ENCODE measurements at places on chromosomes 2 and 18.

DNA sequence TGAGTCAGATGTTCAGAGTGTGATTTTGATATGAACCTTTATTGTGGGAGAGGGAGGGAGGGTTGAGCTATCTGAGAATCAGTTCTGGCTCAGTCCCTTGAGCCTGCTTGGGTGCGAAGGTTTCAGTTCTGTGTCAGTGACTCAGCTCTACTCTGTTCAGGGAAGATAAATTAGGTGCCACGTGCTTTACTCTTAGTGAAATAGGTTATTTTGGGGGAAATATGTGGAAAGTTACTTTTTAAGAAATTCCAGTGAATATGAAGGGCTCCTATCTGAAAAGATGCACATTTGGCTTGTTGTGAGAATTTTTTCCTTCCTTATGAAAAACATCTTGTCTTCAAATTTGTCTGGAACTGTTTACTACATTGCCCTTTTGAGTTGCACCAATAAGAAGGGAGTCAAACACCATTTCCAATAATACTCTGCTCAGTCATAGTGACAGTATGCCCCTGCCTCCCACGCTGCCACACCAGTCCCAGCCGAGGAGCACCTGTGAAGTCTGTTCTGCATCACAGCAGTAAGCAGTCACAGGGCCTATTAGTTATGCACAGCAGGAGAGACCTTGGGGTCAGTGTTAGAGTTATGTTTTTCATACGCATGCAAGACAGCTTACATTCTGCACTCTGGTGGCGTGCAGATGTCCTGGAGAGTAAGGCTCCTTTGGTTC, 32.8 kb upstream of the DNAH7 start:
- DNase-seq, result peak; percentile 20

- no peak for DNase-seq
Observed at GRCh38 chr18:13362607-13363006, 144.0 kb downstream of the LDLRAD4 start.

DNA sequence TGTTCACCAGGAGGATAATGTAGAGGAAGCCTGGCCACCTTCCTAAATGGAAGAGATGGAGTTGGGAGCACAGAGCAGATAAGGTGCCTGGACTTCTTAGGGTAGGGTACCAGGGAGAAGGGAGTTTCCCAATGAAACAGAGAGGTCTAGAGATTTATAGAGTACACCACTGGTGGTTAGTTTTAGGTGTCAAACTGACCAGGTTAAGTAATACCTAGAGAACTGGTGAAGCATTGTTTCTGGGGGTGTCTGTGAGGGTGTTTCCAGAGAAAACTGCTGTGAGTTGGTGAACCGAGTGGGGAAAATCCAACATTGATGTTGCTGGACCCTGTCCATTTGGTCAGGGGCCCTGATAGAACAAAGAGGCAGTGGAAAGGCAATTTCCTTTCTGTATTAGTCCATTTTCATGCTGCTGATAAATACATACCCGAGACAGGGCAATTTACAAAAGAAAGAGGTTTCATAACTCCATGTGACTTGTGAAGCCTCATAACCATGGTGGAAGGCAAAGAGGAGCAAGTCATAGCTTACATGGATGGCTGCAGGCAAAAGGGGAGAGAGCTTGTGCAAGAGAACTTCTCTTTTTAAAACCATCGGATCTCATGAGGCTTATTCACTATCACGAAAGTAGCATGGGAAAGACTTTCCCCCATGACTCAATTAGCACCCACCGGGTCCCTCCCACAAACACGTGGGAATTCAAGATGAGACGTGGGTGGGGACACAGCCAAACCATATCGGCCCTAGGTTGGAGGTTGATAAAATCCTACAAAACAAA, 260.8 kb downstream of the CBLN2 start:
- no peak for DNase-seq

DNA sequence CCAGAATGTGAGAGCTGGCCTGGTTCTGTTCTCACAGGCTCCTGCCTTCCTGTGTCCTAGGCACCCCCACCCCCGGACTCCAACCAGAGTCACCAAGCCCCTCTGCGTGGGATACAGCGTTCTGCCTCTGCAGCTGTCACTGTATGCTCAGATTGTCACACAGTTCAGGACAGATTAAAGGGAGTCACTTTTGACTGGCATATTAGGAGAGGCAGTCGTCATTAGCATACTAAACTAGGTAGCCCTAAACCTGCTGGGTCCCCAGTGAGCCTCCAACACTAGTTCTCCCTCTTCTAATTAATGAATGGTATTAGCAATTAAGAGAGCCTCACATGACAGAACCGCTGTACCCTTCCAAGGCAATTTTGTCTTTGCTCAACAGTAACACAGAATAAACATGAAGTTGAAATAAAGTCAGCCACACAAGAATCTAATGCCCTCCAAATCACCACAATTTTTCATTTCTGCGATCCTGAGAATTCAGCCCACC, 340.2 kb downstream of the CMPK2 start:
- no peak for DNase-seq

GRCh38 chr2:229955663-229956062, 33.4 kb downstream of the FBXO36 start:
- no peak for DNase-seq

GRCh38 chr2:169709981-169710380, 15.7 kb downstream of the PHOSPHO2 start:
- DNase-seq, result no peak

DNA sequence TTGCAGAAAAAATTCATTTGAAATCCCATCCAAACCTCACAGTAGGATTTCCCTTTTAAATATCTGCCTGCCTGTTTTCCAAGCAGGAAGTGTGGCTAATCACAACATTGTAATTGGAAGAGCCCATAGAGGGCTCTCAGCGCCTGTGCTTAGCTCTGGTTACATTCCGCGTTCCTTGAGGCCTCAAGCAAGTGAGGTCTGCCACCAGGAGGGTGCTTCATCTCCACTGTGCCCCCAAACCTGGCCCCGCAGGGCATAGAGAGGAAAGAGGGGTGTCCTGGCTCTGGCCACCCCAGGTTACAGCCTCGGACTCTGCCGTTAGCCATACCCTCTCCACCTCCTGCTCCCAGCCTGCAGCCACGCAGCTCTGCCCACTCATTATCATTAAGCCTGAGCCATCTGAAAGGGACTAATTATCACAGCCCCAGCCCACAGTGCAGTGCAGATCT, 214.8 kb downstream of the SP3 start:
- DNase-seq, result no peak

DNA sequence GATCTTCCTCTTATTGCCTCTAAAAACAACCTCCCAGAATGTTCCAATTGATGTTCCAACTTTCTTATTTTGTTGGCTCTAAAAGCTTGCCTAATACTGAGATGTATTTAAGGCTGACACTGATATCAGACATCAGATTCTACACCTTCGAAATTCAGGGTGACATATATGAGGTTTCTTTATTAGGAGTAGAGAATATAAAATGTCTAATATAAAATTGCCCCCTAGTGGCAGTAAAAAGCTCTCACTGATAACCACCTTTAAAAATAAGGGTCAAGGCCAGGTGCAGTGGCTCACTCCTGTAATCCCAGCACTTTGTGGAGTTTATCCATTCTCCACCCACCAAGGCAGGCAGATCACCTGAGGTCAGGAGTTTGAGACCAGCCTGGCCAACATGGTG, 789.7 kb upstream of the SLC39A10 start:
- DNase-seq, result no peak

GRCh38 chr2:205959521-205959920, 126.5 kb downstream of the INO80D start:
- no peak for DNase-seq

- no peak for DNase-seq
Observed at GRCh38 chr18:44671914-44672313, 8.8 kb upstream of the SETBP1 start.

- no peak for DNase-seq
Observed at GRCh38 chr2:212831671-212832199, 293.1 kb upstream of the ERBB4 start.

- no peak for DNase-seq
Observed at GRCh38 chr2:159179096-159179495, 107.4 kb downstream of the WDSUB1 start.

DNA sequence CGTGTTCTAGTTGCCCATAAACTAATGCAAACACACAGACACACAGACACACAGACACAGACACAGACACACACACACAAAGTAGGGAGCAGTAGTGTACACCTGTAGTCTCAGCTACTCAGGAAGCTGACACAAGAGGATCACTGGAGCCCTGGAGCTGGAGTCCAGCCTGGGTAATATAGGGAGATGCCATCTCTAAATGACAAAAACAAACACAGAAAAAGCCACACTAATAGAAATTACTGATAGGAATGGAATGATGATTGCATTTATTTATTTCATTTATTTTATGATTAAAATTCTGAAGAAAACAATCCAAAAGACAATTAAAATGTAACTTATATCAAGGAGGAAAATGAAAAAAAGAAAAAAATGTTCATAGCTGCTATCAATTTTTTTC, 30.8 kb downstream of the TCF4 start:
- DNase-seq, result no peak

- DNase-seq, result no peak
Observed at GRCh38 chr2:41736586-41736985, 311.2 kb upstream of the PKDCC start.

GRCh38 chr2:103218516-103218915, 456.7 kb downstream of the TMEM182 start:
- DNase-seq, result no peak

DNA sequence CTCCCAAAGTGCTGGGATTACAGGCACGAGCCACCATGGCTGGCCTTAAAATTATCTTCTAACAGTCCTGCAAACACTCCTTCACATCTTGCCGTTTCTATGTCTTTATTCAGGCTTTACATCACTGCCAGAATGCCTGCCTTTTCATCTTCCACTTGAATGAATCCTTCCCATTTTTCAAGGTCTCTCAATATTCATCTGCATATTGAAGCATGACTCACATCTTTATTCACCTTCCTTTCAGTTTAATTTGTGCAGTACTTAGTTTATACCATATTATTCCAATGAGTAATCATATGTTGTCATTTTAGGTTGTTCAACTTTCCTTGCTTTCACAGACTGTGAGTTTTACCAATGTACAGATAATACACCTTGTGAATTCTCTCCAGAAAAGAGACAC, 510.1 kb upstream of the PIK3C3 start:
- no peak for DNase-seq

DNA sequence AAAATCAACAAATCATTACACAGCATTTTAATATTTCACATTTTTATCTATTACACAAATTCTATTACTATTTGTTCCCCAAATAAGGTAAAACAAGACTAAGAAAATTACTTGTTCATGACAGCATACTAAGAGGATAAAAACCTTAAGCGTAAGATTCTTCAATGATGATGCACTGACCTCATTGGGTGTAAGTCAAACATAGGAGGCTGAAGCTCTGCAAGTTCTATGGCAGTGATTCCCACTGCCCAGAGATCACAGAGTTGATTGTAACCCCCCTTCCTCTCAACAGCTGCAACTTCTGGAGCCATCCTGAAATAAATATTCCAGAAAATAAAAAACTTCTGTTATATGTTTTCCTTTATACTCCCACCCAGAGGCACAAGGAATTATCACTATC, 82.2 kb upstream of the CDKL4 start:
- DNase-seq, result no peak

DNA sequence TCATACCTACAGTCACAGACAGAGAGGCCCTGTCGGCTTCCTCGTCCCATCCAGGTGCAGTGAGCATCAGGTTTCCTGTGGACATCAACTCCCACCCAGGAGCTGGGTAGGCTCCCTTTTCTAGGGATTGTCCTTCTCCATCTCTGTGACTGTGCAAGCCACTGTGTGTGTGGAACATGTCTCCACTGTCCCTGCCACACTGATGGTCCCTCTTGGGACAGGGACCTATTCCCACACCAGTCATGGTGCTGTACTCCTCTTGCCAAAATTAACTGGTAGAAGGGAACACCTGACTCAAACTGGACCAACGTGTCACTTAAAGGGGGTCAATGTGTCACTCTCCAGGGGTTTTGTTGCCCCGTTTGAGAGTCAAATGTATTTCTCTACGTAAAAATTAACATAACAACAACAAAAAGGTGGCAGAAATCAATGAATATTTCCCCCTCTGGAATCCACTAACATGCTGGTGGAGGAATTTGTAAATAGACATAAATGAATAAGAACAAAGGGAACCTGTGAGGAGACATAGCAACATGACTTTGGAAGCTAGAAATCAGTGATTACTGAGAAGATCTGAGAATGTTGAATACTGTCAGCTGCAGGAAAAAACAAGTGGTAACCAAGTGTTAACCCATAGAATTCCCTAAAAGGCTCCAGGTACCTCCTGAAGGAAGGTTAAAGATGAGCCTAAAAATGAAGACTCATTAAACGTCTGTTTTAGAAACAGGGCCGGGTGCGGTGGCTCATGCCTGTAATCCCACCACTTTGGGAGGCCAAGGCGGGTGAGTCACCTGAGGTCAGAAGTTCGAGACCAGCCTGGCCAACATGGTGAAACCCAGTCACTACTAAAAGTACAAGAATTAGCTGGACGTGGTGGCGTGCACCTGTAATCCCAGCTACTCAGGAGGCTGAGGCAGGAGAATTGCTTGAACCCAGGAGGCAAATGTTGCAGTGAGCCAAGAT, 40.4 kb downstream of the SH2D6 start:
- no peak for DNase-seq

GRCh38 chr2:40315683-40316082, 136.2 kb downstream of the SLC8A1 start:
- no peak for DNase-seq

GRCh38 chr18:51300912-51301311, 103.4 kb upstream of the MEX3C start:
- no peak for DNase-seq

DNA sequence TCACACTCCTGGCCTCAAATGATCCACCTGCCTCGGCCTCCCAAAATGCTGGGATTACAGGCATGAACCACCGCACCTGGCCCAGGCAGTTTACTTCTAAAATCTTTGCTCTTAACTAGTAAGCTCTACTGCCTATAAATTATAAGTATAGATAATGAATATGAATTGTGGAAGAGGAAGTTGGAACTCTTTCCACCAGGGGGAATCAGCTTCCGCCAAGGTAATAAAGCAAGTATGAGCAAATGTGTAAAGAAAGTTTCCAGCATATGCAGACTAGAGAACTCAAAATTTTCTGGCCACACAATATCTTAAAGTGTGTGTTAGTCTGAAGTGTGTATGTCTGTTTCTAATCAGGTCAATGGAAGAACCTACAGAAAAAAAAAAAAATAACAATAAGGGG, 68.1 kb downstream of the RMDN2 start:
- DNase-seq, result no peak

DNA sequence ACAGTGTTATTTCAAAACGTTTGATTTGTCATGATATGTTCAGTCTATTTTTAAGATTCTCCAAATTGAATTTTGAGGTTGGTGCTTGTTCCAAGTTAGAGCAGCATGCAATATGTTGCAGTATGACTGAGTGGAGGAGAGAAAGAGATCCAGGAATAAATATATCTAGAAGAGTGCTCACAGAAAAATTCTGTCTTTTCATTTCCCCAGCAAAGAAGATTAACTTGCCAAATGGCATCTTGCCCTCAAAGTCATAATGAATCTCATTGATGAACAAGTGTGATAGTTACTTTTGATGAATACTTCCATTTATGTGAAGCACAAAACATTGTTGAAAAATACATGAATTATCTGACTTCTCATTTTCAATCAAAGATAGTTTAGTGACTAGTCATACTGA, 95.9 kb downstream of the KCNJ3 start:
- DNase-seq, result no peak

All from stimulated activated CD4-positive, alpha-beta T cell treated with anti-CD3 and anti-CD28 coated beads, Interleukin-12 subunit alpha, Interleukin-12 subunit beta, amount 100 ng/mL, for 24 hours (primary cell).